ENCODE measurements at places on chromosomes 3 and 15.
A peak's percentile ranks its signal among the peaks of the same experiment; 100 is the strongest.

- DNase-seq = no peak
Observed at GRCh38 chr15:93553167-93553935, 464.3 kb upstream of the RGMA start.

GRCh38 chr3:150074277-150074676 is 103.6 kb upstream of the PFN2 start:
- DNase-seq = no peak

DNA sequence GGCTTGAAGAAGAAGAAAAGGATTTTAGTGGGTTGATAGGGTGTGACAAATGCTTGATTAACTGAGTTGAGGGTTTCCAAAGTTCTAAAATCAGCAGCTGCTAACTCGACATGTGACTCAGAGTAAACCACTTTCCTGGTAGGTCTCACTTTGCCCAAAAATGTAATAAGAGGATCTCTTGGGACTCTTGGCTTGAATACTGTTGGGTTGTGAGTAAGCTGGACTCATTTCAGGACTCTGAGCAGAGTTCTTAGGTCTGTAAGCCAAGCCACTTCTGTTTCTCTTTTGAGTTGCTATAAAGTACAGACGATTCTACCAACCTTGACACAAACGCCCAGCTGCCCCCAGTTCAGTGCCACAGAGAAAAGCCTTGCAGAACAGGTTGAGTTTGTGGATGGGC is 241.1 kb downstream of the ZNF621 start:
- no peak for DNase-seq

GRCh38 chr15:79290642-79291275 is 8.2 kb downstream of the ANKRD34C start:
- DNase-seq = no peak

DNA sequence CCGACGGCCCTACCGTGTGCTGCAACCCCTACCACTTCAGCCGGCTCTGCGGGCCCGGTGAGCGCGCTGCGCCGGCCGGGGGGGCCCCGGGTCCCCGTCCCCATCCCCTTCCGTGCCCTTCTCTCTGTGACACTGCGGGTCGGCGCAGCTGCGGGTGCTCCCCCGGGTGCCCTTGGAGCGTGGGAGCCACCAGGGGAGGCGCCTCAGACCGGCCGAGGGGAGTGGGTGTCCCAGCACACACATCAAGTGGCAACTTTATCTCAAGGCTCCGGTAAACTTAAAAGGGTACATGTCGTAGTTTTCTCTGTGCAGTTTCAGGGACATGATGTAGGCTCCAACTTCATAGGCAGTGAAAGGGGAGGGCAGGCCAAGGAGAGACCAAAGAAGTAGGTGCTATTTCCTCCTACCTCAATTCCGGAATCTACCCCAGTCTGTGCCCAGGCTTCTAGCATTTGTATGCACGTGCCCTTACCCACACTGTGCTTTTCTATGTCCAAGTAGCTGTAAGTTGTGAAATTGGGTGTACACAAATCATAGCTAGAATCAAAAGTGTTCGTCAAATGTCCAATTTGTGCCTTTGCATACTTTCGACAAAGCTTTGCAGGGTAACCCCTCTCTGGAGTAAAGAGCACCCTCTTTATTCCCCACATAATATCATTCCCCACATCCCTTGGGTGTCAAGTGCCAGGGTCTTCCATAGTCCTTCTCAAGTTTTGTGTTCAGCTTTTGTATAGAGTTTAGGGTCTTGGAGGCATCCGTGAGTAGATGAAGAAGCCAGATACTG is 2.2 kb downstream of the SMAD6 start:
- no peak for DNase-seq

DNA sequence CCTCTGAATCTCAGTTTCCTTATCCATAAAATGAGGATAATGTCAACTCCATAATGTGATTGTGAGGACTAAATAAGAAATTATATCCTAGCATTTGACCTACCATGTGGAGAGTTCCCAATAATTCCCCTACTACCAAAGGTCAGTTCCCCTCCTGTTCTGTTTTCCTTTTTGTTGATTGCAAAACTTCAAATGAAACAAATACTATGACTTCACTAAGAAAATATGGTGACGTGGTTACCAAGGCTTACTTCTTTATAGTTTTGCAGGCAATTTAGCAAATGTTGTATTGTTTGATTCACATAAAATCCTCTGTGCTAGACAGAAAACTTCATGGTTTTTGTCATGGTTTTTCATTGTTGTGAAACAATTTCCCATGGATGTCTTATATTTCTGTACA is 153.8 kb upstream of the RORA start:
- DNase-seq = no peak

DNA sequence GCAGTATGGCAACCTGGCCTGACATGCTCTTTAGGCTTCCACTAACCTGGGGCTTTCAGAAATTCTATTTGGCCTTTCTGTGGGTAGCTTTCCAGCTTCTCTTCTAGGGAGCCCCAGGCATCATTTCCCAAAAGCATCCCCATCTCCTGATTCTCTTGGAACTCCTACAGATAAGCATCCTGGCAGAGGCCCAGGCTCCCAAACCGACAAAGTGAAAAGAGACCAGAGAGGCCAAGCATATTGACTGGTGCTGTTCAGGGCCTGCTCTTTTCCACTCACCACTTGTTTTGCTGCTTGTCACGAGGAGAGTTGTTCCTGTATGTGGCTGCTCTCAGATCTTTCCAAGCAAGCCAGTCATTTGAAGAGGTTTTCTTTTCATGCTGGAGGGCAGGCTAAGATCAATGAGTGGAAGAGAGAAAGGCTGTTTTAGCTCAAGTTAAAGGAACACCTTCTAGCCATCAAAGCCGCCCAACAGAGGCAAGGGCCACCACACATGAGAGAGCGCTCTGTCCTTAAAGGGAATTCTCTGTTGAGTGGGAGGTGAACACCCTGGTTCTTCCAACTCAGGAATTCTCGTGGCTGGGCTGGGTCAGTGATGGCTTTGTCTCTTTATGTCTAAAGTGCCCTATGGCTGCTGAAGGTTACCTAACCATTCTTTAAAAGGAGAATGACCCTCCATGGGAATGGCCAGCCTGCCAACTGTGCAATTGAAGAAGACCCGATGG is 31.1 kb upstream of the NR2E3 start:
- DNase-seq = no peak

DNA sequence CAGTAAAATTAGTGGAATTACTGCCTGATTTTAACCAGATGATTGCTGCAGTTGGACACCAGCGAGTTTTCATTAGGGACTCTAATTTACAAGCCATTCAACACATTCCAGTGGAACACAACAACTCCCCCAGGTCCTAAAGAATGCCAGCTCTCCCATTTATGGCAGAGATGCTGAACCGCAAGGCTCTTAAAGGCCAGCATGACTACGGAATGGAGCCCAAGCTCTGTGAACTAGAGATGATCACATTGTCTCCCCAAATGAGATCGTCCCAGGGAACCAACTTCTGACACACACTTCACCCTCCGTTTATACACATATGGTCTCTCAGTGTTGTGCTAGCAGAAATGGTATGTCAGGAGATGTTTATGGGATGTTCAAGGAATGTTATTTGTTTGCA is 446.2 kb upstream of the NR2F2 start:
- no peak for DNase-seq

- no peak for DNase-seq
Observed at GRCh38 chr15:60110909-60111308, 106.8 kb downstream of the FOXB1 start.

DNA sequence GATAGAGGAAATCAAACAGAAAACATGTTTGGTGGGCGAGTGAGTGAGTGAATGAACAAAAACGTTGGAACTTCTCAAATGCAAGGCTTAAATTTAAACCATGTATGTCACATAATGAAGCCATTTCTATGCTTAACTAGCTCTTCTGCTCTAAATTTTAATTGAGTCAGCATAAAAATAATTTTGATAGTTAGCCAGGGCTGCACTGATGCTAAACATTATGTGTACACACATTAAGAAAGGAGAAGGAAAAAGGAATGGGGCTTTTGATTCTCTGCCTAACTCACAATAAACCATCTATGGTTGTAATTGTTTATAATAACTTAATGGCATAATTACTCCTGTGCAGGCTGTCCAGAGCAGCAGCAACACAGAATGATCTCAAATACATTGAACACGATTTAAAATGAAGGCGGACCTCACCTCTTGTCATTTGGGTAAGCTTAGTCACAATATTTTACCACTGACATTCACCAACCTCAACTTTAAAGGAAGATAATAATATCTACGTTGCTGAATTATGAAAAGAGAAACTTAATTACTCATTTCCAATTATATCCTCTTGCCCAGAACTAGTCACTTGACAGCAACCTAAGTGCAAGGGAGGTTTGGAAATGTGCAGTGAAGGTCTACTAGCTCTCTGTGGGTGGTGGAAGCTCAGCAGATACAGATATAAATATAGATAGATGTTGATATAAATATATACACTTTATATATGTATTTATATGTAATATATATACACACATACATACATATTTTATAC is 318.4 kb upstream of the TRIM42 start:
- no peak for DNase-seq

- no peak for DNase-seq
Observed at GRCh38 chr15:33086500-33087121, 107.9 kb downstream of the FMN1 start.

- no peak for DNase-seq
Observed at GRCh38 chr3:171462224-171462623, 2.0 kb upstream of the TNIK start.

GRCh38 chr15:100438570-100438969 is 90.2 kb downstream of the CERS3 start:
- DNase-seq = peak; percentile 88
